ENCODE measurements at places on chromosomes 5 and 9. TPM values are rescaled to one million over a fixed set of nuclear protein-coding genes. Genes with fewer than 3 reads are reported as not detected.

DNA sequence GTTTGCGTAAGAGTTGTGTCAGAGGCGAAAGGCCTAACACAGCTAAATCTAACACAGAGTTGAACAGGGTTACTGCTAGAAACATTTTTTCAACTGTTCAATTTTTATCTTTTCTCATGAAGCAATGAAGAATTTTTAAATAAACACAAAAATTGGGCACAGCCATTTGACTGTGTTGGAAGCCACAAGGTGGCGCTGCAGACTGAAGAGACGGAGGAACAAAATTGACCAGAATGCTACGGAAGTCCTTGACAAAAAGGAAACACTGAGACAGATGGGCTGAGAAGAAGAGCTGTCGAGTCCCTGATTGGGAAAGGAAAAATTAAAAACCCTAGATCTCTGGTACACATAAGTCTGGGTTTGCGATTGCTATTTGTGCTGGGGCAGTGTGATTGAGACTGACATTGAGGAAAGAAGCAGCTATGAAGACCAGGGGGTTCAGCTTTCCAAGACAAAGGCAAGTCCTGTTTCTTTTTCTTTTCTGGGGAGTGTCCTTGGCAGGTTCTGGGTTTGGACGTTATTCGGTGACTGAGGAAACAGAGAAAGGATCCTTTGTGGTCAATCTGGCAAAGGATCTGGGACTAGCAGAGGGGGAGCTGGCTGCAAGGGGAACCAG lies at the start of gene PCDHB9:
TSS of gene PCDHB9 (plus strand) at position 265 of the 616 bp plus-strand sequence. CDS start at position 423, 158 bp downstream.
- H3K27me3 ChIP-seq = peaks cover 20% of the 10 kb centered on the region
- H3K4me3 ChIP-seq = no peak within 1 kb of the TSS

GRCh38 chr5:149776361-149777305 lies 46.5 kb downstream of the PPARGC1B start:
- DNase-seq = no peak
- no peaks in the 10 kb centered on the region for H3K27me3 ChIP-seq
- H3K4me1 ChIP-seq = peaks cover 32% of the 10 kb centered on the region
- no peak overlapping the region for H3K4me3 ChIP-seq

DNA sequence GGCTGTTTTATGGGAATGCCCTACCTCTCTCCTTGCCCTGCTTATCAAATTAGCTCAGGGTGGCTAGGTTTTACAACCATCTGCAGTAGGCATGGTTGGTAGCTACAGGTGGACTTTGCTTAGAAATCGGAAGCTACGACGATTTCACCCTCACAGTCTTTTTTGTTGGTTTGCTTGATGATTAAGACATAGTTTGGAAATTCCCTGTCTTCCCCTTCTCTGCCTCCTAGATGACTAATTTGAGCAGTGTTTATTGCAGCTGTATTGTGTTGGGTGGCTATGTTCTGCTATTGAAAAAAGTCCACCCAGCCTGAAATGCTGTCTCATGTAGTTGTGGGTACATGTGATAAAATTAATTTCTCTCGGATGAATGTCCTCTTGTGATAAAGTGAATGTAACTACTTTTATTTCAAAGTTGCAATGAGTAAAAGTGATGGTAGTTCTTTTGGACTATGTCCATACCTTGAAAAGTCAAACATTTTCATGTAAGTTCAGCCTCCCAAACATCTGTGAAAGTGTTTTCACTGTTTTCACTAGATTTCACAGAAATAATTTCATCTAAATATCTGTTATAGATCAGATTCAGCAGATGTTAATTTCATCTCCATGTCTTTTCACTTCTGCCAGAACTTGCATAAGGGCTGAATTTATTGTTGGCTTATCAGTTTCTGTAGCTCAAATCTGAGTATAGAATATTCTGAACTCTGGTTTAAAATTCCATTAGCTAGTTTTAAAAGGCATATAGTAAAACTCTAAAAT lies 37.3 kb upstream of the FYB1 start:
- no peak for DNase-seq
- peaks cover 1% of the 10 kb centered on the region for H3K36me3 ChIP-seq
- H3K4me3 ChIP-seq = peak overlapping the region; percentile 49
- no peak overlapping the region for H3K27ac ChIP-seq
- H3K4me1 ChIP-seq = peaks cover 7% of the 10 kb centered on the region
- peaks cover 4% of the 10 kb centered on the region for H3K27me3 ChIP-seq

DNA sequence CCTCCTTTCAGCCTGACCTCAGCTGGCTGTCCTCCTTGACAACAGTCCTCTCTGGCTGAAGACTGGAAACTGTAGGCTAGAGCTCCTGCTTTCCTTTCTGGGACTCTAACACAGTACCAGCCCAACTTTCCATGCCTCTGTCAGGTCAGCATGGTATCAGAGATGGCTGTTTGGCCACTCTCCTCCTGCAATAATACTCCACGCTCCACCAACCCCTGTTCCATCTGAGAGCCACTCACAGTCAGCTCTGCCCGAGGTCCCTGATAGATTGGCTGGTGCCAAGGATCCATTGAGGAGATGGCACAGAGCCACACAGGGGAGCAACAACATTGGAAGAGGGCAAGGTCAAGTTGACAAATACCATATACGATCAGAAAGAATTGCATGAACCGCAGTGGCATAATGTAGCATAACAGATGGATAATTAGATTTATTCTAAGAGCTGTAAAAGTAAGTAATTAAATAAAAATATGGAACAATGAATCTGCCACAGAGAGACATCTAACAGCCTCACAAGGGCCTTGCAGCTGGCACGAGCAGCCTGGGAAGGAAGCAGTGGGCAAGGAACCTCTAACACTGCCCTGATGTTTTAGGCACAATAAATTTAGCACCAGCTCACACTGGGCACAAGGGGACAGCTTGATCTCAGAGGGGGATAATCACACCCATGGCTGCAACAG lies 94.3 kb upstream of the LRRTM2 start:
- peaks cover 2% of the 10 kb centered on the region for H3K4me1 ChIP-seq
- no peak for DNase-seq
- H3K4me3 ChIP-seq = no peak overlapping the region

C5orf58 gene
- not detected for total RNA-seq
